DMS79 treated with DMSO at 0.1 percent for 48 hours (cell line): ENCODE measurements at places on chromosomes 16 and 17.
A peak's percentile ranks its signal among the peaks of the same experiment; 100 is the strongest.

- peak; percentile 75 for DNase-seq
Measured at GRCh38 chr17:76132574-76133338, 8.3 kb downstream of the FOXJ1 start.

DNA sequence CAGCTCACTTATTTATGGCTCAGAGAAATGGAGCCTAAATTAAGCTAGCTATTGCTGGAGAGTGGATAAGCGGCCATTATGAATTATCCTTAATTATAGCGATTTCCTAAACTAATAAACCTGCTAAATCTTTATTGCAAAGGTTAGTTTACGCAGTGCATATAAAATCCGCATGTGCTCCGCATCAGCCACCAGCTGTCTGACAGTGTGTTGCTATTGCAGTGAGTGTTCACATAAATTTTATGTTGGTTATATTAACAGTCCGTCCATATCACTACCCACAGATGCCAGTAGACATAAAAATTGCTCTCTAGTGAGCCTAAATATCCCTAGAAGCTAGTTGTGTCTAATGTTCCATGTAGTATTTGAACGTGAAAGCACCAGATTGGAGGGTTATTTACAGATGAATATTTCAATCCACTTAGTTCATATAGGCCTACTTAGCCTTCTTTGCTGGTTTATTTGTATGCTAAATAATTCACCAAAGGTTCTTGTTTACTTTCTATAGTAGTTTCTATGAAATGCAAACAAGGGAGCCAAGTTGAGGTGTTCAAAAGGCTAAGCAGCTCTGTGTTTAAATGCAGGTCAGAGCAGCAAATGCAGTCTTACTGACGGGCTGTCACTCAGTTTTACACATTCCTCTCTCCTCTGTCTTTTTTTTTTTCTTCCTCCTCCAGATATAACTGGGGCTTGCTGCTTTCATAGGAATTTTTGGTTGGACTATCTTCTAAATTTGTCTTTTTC lies 219.1 kb downstream of the IRX3 start:
- DNase-seq: no peak

DNA sequence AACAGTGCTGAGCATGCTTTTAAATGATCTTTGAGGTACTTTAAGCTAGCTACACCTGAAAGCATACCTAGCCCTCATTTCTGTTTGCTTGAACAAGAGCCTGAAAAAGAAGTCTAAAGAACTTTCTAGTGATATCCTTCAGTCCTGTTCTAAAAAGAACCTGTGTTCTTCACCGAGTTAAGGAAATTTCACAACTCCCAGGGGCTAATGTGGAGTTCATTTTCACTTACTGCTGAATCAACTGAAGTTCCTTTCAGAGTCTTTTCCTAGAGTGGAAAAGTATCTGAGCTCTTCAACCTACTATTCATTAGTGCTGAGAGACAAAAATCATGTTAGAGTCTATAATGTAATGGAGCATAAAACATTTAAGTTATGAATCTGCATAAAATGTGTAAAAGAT lies 66.9 kb downstream of the CHD9 start:
- DNase-seq: no peak

DNA sequence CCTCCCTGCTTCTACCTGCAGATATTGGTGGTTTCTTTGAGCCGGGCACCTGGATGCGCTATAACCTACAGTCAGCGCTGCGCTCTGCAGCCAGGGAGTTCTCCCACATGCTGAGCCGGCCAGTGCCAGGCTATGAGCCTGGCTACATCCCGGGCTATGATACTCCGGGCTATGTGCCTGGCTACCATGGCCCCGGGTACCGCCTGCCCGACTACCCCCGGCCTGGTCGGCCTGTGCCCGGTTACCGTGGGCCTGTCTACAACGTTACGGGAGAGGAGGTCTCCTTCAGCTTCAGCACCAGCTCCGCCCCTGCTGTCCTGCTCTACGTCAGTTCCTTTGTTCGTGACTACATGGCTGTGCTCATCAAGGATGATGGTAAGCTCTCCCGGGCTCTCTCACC lies 13.2 kb downstream of the CNTNAP1 start:
- DNase-seq: no peak

GRCh38 chr17:17765359-17766076 lies 71.3 kb downstream of the SREBF1 start:
- no peak for DNase-seq

DNA sequence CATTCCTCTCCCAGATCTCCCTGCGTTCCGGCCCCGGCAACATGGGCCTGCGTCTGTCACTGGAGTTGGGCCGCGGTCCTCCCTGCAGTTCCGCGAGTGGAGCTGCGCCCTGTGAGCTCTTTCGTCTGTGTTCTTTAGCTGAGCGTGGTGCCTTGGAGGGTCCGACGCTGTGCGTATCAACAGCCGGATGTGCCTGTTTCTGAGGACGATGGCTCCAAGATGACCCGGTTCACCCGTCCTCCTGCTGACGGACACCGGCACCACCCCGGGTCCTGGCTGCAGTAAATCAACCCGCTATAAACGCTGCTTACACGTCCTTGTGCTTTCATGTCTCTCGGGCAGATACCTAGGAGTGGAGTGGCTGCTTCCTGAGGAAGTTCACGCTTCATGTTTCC lies 44.8 kb upstream of the GNG13 start:
- no peak for DNase-seq

DNA sequence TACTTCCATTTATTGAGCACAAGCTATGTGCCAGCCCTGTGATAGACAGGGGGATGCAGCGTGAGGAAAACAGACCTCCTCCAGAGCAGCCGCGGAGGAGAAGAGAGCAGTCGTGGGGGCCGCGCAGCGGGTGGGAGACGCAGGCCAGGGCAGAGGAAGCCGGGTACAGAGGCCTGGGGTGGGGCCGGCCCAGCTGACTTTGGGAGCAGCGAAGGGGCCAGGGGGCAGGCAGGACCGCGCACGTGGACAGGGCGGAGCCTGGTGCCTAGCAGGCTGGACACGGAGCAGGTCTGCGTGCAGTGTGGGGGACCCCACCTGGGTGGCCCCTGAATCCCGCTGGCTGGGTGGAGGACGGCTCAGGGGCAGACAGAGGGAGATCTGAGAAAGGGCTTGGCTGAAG lies 46.2 kb downstream of the ZFPM1 start:
- DNase-seq: no peak

DNA sequence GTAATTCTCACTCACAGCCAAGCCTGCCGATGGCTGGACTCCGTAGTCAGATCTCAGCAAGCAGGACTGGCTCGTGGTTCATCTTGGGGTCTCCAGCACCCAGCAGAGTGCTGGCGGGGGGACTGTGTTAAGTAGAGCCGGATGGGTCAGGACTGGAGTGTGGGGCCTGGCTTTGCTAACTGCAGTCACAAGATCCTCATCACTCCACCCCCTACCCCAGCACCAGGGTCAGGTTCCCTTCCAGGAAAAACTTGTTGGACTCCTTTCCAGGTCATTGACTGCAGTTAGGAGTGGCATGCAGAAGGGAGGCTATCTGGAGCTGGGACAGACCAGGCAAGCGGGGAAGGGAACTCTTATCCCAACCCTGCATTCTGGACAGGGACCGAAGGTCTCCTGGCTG lies 6.0 kb downstream of the CIITA start:
- no peak for DNase-seq

DNA sequence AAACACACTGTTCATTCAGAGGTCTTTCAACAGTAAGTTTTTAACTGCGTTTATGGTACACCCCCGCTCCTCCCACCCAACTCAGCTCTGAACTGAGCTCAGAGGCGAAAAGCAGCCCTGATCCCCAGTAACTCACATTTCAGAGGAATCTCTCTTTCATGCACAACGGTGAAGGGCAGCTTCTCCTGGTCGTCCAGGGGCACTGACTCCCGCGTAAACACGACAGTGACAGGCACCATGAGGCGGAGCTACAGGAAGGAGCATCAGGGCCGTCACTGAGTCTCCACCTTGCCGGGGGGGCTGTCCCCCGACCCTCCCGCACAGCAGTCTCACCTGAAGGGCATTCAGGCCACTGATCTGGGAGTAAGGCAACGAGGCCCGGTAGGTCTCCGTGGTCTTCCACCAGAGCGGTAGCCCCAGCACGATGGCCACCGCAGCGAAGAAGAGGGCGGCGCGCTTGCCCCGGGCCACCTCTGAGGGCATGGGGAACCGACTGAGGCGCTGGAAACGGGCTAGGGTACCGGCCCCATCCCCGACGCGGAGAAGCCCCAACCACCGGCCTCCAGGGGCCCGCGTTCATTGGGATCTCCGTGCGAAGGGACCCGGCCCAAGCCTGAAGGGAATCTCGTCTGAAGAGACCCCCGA lies 486 bp downstream of the PIGS start:
- peak; percentile 21 for DNase-seq

DNA sequence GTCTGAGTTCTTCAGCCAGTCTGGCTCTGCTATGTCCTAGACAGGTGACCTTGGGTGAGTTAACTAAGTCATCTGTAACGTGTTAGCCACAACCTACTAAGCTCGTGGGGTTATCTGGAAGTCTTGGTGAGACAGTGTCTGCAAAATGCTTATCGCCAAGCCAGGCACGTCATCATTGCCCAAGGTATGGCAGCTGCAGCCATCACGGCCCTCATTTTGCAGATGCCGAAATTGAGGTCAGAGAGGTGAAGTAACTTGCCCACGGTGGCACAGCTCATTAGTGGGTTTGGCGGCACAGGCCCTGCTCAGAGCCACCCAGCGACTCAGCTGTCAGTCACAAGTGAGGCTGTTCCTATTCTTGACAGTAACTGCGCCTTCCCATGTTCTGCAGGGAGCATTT lies 79.8 kb downstream of the CMIP start:
- DNase-seq: no peak

DNA sequence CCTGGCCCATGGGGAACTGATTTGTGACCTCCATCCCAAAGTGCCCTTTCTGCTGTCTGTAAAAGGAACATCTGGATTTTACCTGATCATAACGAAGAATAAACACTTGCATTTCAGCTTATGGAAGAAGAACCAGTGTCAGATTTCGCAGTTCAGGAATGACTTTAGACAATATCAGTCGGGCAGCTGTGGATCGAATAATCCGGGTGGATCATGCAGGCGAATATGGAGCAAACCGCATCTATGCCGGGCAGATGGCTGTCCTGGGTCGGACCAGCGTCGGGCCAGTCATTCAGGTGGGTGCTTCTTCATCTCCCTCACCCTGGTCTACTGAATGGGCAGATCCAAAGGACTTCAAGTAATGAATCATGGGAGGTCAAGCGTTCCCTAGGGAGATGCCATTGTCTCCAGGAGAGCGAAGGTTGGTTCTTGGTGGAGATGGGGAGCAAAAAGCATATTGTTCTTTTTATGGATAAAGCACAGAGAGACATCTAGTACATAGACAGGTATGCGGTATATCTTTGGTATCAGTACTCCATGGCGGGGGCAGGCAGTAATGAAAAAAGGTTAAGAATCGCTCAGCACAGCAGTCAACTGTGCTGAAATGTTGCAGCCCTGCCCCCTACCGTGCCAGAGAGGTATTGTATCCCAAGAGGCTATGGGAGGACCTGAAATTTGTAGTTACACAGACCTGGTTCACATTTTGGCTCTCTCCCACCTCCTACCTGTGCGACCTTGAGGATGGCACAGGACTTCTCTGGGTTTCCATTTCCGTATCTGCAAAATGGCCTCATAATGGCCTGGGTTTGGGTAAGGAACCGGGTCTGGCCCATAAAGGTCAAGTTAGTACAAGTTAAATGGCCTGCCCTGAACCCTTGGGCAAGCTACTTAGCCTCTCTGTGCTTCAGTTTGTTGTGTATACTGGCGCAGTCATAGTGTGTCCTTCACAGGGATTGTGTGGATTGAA lies 4.7 kb downstream of the COQ7 start:
- no peak for DNase-seq

- no peak for DNase-seq
Measured at GRCh38 chr17:62159994-62160393, 94.9 kb upstream of the MED13 start.

DNA sequence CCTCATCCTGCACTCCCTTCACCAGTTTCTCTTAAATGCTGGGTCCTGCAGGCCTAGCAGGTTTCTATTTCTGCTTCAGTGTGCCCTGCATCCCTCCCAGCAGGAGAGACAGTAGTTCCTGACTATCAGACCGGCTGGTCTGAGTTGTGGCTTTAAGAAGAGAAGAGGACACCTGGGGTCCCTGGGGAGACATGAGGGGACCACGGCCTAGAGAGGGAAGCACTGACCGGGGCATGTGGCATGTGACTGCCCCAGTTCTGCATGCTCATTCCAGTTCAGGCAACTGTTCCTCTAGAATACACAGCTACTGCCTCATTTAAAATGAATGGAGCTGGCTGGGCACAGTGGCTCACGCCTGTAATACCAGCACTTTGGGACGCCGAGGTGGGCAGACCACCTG lies 61.3 kb downstream of the GPRC5B start:
- no peak for DNase-seq

- DNase-seq: no peak
Measured at GRCh38 chr17:1412185-1413110, 12.4 kb upstream of the YWHAE start.

GRCh38 chr16:27235055-27235937 lies 32.0 kb downstream of the KDM8 start:
- peak; percentile 84 for DNase-seq

DNA sequence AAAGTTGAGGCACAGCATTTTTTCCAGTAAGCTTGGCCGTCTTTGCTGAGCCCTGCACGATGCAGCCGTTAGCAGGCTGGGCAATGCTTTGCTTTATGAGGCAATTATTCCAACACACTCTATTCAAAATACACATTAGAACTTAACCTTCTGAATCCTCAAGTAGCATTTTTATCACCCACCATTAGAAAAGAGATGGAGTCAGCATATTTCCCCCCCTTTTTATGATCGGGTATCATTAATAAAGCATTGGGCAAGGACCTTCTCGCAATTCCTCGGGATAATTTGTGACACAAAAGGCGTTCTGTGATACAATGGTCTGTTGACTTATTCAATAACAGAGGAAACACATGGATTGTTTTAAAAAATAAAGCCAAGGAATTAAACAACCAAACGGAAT lies 374.5 kb upstream of the RBFOX1 start:
- DNase-seq: no peak

- no peak for DNase-seq
Measured at GRCh38 chr16:49442805-49443204, 69.2 kb downstream of the C16orf78 start.

DNA sequence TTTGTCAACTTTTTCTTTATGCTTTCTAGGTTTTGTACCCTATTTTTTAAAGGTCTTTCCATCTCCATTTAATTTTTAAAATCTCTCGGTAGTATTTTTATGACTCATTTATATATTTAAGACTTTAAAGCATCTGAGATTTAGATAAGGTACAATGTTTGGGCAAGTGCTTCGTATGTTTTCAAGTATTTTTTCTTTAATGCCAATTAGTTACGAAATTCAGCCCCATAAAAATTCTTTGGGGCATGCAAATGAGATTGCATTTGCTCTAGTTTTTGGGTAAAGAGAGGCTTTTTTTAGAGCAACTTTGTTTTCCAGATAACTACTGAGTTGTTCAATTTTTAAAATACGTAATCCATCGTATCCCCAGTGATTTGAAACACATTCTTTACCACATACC lies 65.3 kb upstream of the CRHR1 start:
- DNase-seq: no peak
